Fibroblast of skin of left quadriceps (primary cell): ENCODE measurements at places on chromosomes 11 and 22.

- peak; percentile 67 for DNase-seq
Measured at GRCh38 chr11:62680825-62681240, 2.0 kb upstream of the UBXN1 start.

- DNase-seq = no peak
Measured at GRCh38 chr11:83835423-83835822, 549.3 kb upstream of the CCDC90B start.

- DNase-seq = no peak
Measured at GRCh38 chr22:20656516-20656901, 117.4 kb upstream of the SERPIND1 start.

DNA sequence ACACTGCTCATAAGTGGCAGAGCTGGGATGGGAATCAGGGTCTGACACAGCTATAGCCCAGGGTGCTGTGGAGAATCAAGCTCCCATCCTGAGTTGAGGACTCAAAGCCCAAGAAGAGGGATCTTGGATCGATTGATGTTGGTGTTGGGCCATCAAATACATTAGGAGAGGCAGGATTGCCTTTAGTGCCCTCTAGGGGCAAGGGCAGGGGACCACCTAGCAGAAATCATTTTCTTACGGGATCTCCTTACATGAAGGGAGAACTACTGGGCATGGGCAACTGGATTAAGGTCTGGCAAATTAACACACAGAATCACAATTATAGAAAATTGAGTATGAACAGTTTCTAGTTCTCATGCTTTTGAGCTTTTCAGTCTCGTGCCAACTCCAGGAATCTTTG, 24.9 kb upstream of the EMSY start:
- DNase-seq = no peak

DNA sequence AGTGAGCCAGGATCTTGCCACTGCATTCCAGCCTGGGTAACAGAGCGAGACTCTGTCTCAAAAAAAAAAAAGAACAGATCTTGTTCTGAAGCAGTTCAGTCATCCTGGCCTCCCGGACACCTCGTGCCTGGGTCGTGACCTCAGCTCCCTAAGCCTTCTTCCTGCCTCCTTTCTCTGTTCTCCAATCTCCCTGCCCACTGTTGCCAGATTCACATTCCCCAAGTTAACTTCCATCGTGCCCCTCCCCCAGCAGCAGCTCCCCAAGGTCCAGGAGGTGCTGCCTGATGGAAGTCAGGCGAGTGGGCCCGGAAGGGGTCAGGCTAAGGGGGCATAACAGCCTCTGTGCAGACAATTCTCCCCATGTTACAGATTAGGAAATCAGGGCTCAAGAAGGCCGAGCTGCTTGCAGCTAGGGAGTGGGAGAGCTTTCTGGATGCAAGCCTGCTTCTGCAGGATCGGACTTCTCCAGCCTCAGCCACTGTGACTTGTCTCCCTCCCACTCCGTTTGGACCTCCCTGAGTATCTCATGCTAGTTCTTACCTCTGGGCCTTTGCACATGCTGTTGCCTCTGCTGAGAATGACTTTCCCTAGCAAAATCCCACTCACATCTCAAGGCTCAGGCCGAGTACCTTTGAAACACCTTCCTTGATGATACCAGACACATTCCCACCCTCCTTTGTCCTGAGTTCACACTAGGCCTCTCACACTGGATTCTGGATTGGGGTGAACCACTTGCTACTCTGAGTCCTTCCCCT, 14.3 kb upstream of the TMEM184B start:
- DNase-seq = no peak

DNA sequence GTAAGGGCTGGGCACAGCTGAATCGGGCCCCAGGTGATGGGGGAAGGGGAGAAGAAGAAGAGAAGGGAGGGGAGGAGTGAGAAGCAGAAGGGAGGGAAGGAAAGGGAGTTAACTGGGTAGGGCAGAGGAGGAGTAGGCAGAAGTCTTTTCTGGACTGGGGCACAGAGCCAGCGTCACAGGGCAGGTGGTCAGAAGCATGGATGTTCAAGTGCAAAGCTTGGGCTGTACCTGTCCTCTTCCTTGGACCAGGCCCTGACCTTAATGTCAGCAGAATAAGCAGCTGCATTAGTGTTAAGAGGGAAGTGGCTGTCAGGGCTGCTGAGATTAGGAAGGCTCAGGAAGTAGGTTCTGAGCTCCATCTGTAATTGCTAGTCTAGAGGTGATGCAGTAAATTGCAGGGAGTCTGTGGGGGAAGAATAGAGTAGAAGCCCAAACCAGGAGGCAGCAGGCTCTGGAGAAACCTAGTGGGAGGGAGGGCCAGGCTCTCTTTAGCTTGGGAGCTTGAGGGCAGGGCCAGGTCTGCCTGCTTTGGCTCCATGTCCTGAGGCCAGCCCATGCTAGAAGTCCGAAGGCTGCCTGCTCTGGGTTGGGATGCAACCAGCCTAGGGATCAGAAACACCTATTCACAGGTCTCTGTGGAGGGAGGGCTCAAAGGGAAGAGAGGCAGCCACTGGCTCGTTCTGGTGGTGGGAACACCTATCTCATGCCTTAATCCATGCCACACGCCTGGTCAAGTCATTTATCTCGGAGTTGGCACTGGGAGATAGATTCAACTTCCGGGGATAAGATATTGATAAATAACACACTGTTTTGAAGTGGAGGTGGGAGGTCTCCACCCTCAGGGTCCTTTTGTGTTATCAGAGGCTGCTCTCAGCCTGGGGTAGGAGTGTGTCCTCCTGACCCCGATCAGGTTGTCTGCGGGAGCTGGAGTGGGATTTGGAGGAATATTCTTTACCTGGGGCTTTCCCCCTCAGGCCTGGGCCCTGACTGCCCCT, 1.7 kb upstream of the UCP3 start:
- DNase-seq = no peak

DNA sequence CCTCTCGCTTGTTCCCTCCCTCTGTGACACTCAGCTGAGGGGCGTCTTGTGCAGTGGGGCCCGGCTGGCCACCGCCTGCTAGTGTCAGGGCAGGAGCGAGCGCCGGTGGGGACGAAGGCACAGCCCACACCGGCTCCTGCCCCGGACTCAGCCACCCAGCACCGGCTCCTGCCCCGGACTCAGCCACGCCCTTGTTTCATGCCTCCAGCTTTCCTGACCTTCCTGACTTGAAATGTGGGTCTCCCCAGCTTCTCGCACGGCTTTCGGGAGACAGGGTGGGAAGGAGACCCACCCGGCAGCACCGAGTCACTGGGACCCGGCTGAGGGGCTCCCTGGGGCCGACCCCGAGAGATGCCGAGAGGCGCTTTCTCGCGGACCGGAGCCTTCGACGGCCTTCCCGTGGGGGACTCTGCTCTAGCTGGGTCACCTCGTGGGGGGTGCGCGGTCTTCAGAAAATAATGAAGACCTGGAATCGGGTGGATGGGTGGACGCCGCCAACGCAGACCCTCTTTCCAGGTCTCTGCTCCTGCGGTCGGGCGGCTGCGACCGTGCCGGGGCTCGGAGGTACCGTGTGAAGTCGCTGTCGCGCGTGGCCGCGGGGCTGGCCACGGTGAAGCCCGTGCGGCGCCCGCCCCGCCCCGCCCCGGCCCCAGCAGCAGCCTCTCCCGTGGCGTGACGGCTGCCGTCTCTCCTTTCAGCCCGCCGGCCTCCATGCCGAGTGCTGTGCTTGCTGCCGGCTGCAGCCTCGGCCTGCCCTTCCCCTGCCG, 10.2 kb downstream of the GLB1L2 start:
- no peak for DNase-seq

- peak; percentile 72 for DNase-seq
Measured at GRCh38 chr11:130719220-130719915, 196.9 kb downstream of the SNX19 start.

DNA sequence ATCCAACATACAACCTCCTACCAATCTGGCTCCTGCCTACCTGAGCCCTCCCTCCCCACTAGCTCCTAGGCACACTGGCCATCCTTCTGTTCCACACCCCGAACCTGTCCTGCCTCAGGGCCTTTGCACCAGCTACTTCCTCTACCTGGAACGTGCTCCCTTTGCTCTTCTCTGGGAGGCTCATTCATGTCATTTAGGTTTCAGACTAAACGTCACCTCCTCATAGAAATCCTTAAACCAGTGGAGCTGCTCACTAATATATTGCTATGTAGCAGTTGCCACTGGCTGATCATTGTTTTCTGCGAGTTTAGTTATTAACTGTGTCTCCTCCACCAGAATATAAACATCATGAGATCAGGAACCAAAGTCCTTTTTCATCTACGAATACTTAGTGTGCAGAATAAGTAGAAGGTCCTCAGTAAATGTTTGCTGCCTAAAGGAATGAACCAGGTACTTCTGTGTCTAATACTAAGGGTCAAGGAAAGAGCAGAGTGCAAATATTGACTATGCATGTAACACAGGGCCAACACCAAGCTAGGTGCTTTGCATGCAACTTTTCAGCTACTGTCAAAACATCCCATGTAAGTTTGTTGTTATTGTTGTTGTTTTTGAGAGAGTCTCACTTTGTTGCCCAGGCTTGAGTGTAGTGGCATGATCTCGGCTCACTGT, 277.6 kb upstream of the SYN3 start:
- no peak for DNase-seq

DNA sequence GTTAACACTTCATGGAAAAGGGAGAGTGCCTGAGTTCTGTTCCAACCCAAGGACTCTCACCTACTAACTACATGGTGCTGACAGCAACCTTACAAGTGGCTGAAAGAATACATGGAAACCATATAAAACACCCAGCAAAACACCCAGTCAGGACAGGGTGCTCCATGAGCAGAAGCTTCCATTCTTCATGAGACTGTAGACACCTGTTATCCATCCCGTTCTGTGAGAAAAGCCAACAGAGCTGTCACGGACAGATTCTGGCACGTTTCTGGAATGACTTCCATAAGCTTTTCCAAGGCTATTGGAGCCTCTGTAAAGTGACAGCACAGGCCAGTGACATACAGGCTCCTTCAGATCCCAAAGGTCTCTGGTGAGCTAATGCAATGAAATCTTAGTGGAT, 23.2 kb downstream of the PRR14L start:
- no peak for DNase-seq

DNA sequence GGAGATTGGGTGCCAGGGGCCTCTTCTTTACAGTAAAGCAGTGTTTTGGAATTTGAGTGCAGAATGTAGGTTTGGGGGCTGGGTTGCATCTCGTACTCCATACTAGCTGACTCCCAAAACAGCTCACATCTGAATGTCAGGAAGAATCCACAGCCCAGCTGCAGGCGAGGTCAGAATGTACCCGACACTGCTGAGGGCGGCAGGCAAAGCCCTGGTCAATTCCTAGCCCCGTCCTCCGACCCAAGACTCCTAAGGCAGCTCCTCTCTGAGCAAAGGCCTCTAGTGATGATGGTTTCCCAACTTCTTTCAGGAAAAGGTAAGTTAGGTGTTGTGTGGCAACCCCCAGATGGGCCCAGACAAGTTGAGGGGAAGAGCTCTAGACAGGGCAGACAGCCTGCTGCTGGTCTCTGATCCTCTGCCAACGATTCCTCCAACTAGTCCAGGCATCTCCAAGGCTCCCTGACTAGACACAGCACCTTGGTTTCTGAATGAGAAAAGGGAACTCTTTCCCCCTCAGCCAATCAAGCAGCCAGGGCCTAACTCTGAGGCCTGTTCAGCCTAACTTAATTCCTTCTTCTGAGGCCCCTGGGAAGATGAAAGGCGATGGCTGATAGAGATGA, 8.6 kb downstream of the LARGE2 start:
- no peak for DNase-seq

DNA sequence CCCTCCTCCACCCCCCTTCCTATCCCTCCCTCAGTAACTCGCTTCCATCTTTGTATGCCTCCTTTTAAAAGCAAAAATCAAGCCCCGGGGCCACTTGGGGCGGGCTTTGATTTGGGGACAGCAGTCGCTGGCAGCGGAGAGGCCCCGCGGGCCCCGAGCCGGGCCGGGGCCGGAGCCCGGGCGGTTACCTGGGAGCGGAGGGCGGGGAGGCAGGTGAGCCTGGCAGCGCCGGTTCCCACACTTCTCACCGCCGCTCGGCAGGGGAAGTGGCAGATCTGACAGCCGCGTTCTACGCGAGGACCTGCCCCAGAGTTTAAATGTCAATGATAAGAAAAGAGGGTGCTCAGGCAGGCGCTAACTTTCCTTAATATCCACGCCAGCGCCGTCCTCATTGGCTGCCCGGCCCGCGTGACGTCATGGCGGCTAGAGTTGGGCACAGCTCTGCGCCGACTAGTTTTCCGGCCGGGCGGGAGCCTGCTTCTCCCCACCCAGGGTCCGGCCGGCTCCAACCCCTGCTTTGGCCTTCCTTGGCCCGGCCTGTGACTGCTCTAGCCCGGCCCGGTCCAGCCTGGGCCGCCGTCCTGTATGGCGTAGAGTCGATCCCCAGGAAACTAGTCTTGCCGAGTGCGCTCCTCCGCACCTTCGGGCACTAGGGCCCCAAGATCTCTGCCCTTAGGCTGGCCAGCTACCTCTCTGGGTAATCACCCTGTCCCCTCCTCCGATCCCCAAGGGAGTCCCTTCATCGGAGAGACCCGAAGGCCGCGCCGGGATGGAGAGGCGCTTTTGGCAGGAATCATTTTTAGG, 6.7 kb upstream of the PAX6 start:
- no peak for DNase-seq

DNA sequence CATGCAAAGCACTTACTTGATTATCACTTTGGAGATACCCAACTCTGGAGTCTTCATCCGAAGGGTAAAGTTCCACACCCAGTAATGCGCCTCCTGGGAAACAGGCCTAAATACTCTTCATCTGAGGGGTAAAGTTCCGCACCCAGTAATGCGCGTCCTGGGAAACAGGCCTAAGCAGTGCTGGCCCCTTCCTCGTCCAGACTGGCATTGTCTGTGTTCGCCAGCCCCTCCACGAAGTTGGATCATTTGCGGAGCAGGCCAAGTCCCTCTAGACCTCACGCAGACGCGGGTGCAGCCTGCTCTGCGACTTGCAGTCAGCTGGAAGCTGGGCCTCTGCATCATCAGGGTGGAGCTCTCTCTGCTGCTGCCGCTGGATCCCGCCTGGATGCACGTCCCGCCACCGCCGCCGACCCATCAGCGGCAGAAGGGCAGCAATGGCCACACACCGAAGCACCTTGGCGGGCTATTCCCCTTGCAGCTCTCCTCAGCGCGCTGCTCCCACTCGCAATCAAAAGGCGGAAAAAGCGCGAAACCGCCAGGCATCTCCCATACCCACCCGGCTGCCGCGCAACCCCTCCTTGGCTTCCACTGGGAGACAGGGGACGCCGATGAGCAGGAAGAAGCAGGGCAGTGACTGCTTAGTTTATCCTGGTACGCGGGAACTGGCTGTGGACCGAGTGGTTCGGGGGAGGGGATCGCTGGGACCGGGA, 34.1 kb upstream of the GLYATL1 start:
- peak; percentile 31 for DNase-seq
